ENCODE measurements at places on chromosomes 7 and 10.

DNA sequence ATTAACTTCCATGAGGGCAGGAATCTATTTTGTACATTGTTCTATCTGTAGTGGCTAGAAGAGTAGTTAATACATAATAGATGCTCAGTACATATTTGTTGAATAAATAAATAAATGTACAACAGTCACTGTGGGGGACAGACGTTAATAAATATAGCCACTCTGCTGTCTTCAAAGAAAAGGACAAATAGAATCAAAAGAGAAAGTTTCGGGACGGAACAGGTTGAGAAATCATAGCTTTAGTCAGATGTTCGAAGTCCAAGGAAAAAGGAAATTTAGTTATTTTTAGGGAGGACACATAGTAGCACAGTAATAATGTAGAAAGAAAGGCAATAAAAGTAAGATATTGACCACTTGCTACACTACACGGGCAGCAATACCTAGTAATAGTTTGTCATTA is 861.4 kb downstream of the PCDH15 start:
- DNase-seq, result no peak

GRCh38 chr10:91613411-91614187 is 19.3 kb downstream of the PPP1R3C start:
- DNase-seq, result no peak

DNA sequence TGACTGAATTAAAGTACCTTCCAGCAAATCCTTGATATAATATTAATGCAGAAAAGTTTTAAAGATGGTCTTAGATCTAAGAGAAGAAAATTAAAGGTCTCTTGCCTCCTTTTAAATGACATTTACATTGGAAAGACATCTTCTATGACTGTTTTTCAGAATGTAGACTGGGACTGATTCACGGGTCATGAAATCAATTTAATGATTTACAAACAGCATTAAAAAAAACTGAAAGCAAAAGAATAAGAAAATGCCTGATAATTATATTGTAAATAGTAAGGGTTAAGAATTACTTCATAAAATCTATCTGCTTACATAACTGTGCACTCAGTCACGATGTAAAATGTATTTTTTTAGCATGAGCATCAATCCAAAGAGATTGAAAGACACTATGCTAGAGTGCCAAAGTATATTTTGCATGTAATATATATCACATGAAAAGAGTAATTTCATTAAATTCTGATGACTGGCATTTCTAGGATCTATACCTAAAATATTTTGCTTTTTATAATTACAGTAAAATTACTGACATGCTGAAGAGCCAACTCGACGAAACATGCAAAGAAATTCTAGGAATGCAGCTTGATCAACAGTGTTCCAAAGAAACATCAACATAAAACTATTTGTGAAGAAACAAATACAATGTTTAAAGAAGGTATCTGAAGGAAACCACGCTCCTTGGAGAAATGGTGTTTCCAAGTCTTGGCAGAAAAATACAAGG is 35.1 kb downstream of the RTKN2 start:
- DNase-seq, result no peak

DNA sequence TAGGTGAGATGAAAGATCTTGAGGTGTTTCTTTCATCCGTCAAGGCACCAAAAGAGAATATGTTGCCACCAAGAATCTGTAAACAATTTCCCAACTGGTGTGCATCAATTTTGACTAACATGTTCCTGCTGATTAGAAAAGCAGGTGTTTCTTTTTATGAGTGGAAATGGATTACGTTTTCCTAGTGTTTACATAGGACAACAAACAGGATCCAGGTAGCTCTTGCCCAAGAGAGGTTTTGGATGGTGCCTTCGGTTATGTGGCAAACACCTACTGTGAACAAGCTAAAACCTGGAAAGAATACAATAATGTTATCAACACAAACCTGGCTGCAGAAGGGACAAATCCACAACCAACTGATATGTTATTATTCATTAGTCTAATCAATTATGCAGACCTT is 53.6 kb upstream of the WNT16 start:
- DNase-seq, result no peak

- peak; percentile 20 for DNase-seq
These were observed 24.6 kb downstream of the TBXAS1 start for GRCh38 chr7:139853506-139854123.
